ENCODE measurements at places on chromosomes 2 and 18.

DNA sequence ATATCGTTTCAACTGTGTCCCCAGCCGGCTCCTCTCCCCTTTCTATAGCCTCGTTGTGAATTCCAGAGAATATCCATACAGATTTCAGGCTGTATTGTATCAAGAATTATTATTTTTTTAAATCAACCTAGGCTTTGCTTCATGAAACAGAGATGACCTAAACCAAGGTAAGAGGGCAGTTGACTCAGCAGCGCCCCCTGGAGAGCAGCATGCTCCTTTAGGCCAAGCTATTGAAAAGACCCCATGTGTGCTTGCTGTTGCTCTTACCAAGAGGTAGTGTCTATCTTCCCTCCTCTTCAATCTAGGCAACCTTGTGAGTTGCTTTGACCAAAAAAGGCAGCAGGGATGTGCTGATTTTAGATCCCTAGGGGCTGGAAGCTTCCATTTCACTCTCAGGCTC is 426.7 kb upstream of the SMIM21 start:
- DNase-seq = no peak

DNA sequence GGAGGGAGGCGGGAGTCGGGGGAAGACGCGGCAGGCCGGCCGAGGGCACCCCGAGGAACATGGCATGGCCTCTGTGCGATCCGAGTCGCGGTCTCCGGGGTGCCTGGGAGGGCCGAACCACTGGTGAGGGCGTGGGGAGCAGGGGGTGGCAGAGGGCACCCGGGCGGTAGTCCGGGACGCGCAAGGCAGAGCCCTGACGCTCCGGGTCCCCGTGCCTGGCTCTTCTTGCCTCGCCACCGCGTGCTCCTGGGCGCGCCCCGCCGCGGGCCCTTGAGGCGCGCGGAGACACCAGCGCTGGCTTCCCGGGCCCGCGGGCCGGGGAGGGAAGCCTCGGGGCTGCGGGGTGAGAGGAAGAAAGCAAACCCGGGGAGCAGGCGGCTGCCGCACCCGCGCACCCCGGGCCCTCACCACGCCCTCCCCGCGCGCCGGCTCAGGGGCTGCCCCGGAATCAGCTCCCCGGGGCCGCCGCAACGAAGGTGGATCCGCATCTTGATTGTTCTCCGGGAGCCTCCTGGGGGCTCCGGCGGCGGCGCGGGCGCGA is 4.3 kb downstream of the SOX11 start:
- DNase-seq = peak; percentile 65

DNA sequence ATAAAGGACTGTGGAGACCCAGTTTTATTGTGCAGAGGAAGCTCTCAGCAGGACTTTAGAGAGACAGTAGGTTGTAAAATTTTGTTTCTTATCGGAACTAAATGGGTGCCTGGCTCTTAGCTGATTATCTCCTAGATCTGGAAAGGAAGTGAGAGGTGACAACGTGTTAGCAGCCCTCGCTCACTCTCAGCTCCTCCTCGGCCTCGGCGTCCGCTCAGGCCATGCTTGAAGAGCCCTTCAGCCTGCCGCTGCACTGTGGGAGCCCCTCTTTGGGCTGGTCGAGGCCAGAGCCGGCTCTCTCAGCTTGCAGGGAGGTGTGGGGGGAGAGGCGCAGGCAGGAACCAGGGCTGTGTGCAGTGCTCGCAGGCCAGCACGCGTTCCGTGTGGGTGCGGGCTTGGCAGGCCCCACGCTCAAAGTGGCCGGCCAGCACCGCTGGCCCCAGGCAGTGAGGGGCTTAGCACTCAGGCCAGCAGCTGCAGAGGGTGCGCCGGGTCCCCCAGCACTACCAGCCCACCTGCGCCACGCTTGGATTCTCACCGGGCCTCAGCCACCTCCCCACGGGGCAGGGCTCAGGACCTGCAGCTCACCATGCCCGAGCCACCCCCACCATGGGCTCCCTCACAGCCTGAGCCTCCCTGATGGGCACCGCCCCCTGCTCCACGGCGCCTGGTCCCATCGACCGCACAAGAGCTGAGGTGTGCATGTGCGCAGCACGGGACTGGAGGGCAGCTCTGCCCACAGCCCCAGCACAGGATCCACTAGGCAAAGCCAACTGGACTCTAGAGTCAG is 4.6 kb upstream of the MFF start:
- no peak for DNase-seq

DNA sequence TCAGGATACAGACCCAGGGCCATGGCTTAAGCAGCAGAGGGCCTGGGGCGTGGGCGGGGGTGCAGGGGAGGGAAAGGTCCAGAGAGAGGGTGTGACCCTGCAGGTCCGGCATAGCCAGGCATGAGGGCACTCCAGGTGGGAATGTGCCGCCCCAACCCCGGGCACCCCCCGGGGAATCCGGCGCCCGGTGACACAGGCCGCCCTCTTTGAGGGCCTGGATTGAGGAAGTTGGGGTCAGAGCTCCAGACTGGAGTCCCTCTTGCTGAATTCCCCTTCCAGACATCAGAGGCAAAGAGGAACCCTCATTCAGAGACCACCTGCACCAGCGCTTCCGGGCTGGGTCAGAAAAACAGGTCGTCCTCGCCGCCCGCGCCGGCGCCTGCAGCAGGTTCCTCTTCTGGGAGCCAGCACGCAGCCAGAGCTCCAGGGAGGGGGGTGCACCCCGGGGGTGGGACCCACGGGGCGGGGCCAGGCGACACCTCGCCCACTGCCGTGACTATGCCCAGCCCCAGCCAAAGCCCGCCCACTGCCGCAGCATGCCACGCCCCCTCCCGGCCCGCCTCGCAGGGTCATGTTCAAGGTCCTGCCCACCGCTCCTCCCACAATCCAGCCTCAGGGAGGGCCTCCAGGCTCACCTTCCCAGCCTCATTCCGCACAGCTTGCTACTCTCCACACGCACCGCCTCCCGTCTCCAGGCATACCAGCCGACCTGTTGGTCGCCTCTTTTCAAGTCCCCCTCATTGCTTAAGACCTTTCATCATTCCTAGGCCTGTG is 98.3 kb upstream of the ID2 start:
- DNase-seq = no peak

GRCh38 chr2:10439971-10440370 is 8.2 kb downstream of the ODC1 start:
- DNase-seq = no peak

GRCh38 chr2:69517410-69517809 is 80.2 kb upstream of the NFU1 start:
- no peak for DNase-seq

- DNase-seq = no peak
Measured at GRCh38 chr2:240904216-240905175, 1.6 kb upstream of the CROCC2 start.

- DNase-seq = no peak
Measured at GRCh38 chr2:217832115-217832514, 170.7 kb downstream of the TNS1 start.

GRCh38 chr2:213848631-213849030 is 562.2 kb upstream of the VWC2L start:
- DNase-seq = peak; percentile 67

DNA sequence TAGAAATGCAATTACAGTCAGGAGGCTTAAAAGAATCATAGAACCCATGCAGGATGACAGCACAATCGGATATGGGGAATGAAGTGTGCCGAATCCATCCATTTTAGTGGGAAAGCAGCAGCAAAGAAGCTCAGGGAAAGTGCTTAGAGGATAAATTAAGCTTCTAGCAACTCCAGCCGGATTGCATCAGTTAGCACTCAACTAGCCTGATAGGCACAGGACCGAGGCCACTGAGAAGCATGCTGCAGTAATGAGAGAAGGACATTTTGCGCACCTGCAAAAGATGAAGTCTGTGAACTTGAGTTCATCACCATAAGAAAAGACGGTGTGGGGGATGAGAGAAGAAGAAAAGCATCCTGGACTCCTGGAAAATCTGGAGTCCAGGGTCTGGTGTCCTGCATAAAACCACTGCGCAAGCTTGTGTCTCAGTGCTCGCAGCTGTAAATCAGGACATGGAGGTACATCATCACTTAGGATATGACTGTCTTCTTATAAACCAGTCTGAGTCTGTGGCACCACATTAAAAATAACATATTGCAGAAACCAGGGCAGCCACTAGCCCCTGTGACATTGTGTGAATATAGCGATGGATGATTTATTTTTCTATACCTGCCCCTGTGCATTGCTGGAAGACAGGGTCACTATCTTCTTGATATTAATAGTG is 665.5 kb upstream of the SOX11 start:
- DNase-seq = no peak

DNA sequence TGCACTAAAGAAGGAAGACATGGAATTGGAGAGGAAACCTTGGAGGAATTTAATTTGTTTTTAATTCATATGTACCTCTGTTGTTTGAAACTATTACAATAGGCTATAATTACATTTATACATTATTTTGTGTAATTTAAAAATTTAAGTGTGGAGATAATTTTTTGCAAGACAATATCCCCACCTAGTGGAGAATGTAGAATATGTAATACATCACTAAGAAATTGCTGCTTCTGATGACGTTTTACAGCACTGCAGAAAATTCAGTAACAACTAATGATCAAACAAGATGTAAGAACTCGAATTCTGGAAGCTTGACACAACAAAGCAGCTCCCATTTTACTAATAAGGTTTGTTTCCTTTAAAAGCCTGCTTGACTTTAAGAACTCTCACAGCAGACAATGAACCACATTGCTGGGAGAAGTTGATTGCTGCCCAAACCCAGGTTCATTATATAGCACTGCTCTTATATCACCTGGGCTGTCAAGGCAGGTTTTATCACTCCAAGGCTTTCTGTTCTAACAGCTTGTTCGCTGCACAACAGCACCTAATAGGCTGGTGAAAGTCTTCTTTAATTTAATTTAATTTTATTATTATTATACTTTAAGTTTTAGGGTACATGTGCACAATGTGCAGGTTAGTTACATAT is 53.4 kb downstream of the THADA start:
- peak; percentile 62 for DNase-seq

- DNase-seq = no peak
Measured at GRCh38 chr2:17878281-17879136, at the start of gene KCNS3. KCNS3 (plus strand) TSS chr2:17878667; CDS start chr2:17931009, 52,342 bp downstream.

DNA sequence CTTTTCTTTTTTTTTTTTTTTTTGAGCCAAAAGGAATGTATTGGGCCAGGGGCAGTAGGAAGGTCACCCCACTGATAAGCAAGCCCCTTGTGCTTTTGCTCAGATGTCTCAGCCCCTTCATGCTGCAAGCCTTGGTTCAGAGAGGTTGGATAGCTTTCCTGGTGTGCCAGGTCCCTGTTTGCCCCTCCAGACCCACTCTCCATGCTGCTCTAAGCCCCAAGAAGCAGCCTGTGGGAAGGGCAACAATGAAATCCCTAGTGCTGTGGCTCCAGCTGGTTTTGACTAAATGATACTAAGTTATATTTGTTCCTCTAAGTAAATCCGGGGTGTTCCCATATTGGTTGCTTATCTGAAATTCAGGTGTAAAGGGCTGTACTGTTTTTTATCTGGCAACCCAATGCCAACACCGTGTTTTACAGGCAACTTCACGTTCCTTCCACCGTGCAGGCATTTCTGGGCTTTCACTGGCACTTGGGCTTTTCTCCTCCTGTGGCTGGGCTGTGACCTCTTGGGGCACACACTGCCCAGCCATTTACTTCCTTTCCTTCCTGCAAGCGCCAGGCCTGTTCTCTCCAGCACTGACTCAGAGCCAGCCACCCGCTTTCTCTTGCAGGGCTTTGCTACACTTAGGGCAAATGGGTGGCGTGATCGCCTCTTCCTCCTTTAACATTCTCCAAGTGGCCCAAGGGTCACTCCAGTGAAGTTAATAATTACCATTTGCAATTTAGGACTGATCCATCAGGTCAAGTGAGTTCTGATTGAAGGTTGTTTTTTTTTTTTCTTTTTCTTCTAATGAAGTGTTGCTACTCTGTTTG is 21.6 kb downstream of the MERTK start:
- DNase-seq = no peak

DNA sequence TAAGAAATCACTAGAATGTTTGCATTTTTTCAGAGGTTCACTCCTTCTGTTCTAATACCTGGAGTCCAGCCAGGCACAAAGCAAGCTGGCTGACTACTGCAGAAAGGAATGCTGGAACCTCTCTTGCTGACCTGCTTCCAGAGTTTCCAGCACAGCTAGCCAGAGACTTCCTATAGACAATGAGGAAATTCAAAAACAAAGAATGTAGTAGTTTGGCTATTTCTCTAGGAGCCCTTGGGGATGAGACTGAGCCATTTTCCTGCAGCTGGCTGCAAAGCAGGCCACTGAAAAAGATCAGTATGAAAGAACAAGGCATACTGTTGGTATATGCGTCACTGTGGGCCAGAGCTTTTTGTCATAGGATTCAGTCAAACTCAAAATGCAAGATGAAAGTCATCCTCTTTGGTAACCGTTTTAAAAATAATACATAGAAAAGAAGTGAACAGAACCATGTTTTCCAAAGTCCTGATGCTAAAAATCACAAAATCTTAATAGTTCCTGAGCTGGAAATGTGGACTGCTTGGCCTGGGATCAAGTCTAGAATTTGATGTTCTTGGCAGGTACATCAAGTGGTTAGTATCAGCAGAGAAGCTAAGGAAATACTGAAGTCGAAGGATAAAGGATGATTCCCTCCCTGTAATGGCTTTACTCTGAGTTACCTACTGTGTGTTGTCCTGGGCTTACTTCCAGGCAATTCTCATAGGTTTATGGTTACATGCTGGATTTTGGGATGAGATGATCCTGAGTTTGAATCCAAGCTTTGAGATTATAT is 9.0 kb upstream of the DSEL start:
- DNase-seq = peak; percentile 97

GRCh38 chr2:37982147-37982582 is 57.1 kb downstream of the RMDN2 start:
- DNase-seq = peak; percentile 75

DNA sequence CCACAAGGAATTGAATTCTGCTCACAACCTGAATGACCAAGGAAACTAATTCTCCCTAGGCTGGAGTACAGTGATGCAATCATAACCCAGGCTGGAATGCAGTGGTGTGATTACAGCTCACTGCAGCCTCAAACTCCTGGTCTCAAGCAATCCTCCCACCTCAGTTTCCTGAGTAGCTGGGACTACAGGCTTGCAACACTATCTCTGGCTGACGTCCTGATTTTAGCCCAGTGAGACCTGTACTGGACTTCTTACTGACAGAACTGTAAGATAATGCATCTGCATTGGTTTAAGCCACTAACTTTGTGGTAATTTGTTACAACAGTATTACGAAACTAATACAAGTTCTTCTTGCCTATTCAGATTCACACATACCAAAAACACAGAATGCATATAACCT is 9.5 kb upstream of the KDSR start:
- DNase-seq = no peak

Data from LHCN-M2 (cell line).